ENCODE measurements at places on chromosomes 5 and 9. TPM values are rescaled to one million over a fixed set of nuclear protein-coding genes. Genes with fewer than 3 reads are reported as not detected.
A peak's percentile ranks its signal among the peaks of the same experiment; 100 is the strongest.

GRCh38 chr5:28132151-28132550 is 1093.8 kb upstream of the CDH9 start:
- no peak for DNase-seq

DNA sequence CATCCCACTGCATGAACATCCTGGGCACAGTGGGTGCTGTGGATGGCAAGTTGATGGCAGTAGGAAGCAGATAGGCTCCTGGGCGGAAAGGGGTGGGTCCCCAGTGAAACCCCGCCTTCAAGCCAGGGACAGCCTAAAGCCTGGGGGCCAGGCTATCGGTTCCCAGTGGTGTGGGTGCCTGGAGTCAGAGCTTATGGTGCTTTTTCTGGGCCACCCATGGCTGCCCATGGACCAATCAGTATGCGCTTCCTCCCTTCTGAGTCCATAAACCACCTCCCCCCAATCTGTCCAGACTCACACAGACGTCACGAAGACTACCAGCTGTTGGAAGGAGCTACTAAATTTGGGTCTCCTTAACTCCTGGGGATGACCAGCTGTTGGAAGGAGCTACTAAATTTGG is 17.5 kb upstream of the ECPAS start:
- no peak for DNase-seq

GRCh38 chr5:57455511-57456455 is 26.8 kb downstream of the ACTBL2 start:
- no peak for DNase-seq

GRCh38 chr5:108344103-108344822 is 37.6 kb downstream of the FBXL17 start:
- DNase-seq = no peak

GRCh38 chr9:131337131-131337848 is 47.8 kb downstream of the PLPP7 start:
- DNase-seq = peak; percentile 21

Gene F2RL2
- total RNA-seq = 2.1 TPM

Gene MED10
- total RNA-seq = 13.4 TPM

Gene TRIM52
- total RNA-seq = 6.5 TPM

Data from right lobe of liver (tissue), 6 donors.